ENCODE measurements at places on chromosomes 7 and 10. TPM values are rescaled to one million over a fixed set of nuclear protein-coding genes. Genes with fewer than 3 reads are reported as not detected.

Gene TUBAL3
- 0.66 TPM for total RNA-seq

Gene C7orf33
- total RNA-seq, result not detected

Gene ADCYAP1R1
- 68.2 TPM for total RNA-seq

Gene IFIT1B
- total RNA-seq, result 1.4 TPM

Gene PTN
- total RNA-seq, result 1,663 TPM

Gene FAM24B
- 4.9 TPM for total RNA-seq

Gene CPN1
- 0.11 TPM for total RNA-seq

Gene COL26A1
- total RNA-seq, result 17.4 TPM

Gene CYP2C18
- total RNA-seq, result not detected

Gene WNT8B
- 0.06 TPM for total RNA-seq

Gene RNF32
- total RNA-seq, result 1.4 TPM

Gene MDH2
- total RNA-seq, result 54.6 TPM

Gene EIF5AL1
- 0.28 TPM for total RNA-seq

Gene FOXL3
- not detected for total RNA-seq

Gene ZNF488
- 4.5 TPM for total RNA-seq

Gene CALCR
- 0.39 TPM for total RNA-seq

Gene STK31
- total RNA-seq, result 0.83 TPM

Gene MRLN
- total RNA-seq, result 1.6 TPM

Gene HOGA1
- total RNA-seq, result 3.1 TPM

Gene PRKCQ
- total RNA-seq, result 9.0 TPM

Gene DBF4
- 14.1 TPM for total RNA-seq

Gene GUSB
- total RNA-seq, result 30.4 TPM

Gene CUBN
- 7.2 TPM for total RNA-seq

Gene ITIH2
- total RNA-seq, result 128 TPM

Data from spinal cord (tissue), 10 donors.